ENCODE measurements at places on chromosomes 6 and 20. TPM values are rescaled to one million over a fixed set of nuclear protein-coding genes. Genes with fewer than 3 reads are reported as not detected.

GRCh38 chr6:7058250-7058923 is 49.4 kb upstream of the RREB1 start:
- DNase-seq = peak; percentile 97

The LZTS3 gene
- total RNA-seq = 3.2 TPM

The TRAPPC3L gene
- not detected for total RNA-seq

DNA sequence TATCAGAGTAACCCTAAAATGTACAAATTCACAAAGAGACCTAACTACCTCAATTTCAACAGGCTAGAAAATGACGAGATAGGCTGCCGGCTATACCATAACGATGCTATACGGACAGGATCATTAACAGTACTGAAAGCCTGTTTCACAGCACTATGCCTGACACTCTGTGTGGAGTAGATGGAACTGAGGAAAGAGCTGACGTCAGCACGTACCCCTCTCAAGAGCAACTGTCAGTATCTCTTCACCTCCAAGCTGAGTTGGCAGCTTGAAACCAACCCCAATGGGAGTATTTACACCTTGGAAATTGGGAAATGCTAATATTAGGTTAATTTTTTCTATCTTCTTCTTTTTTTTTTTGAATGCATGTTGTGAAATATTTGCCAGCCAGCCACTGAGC is 53.6 kb downstream of the HUS1B start:
- DNase-seq = no peak

GRCh38 chr6:45870531-45870930 is 145.1 kb downstream of the CLIC5 start:
- DNase-seq = no peak

DNA sequence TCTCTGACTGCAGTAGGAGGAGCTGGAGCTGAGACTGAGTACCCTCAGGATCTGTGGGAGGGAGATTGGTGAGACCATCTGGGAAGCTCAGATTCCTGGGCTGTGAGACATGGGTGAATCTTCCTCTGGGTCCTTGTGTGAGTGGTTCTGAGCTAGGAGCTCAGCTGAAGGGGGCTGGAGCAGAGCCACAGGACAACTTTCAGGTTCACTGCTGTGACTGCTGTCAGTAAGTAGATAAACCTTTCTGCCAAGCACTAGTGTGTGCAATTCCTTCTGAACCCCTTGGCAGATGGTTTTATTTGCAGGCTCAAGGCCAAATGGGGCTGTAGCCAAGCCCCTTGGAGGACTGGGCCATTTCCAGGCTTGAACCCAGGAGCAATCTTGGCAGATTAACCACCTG is 49.6 kb upstream of the SNAP91 start:
- no peak for DNase-seq

- DNase-seq = no peak
Measured at GRCh38 chr6:70113171-70113570, 189.7 kb downstream of the COL9A1 start.

DNA sequence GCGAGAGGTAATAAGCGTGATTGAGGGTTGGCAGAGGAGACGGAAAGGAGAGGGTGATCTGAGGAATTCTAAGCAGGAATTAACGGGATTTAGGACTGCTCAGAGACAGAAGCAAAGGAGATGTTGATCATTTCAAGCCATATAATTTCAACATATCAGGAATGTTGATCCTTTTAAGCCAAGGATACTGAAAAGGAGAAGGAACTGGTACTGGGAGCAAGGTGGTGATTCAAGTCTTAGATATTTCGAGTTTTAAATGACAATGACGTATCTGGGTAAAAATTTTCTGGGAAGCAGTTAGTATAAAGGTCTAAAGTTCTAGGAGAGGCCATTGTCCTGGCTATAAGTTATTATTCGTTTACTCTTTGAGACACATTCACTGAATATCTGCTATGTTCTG is 91.3 kb upstream of the OGFRL1 start:
- peak; percentile 20 for DNase-seq

The ASIP gene
- not detected for total RNA-seq

The PI16 gene
- not detected for total RNA-seq

Data from Daoy (cell line).